Activated CD8-positive, alpha-beta T cell treated with anti-CD3 and anti-CD28 coated beads for 36 hours (primary cell): ENCODE measurements at places on chromosomes 3 and 15. TPM values are rescaled to one million over a fixed set of nuclear protein-coding genes. Genes with fewer than 3 reads are reported as not detected.

DNA sequence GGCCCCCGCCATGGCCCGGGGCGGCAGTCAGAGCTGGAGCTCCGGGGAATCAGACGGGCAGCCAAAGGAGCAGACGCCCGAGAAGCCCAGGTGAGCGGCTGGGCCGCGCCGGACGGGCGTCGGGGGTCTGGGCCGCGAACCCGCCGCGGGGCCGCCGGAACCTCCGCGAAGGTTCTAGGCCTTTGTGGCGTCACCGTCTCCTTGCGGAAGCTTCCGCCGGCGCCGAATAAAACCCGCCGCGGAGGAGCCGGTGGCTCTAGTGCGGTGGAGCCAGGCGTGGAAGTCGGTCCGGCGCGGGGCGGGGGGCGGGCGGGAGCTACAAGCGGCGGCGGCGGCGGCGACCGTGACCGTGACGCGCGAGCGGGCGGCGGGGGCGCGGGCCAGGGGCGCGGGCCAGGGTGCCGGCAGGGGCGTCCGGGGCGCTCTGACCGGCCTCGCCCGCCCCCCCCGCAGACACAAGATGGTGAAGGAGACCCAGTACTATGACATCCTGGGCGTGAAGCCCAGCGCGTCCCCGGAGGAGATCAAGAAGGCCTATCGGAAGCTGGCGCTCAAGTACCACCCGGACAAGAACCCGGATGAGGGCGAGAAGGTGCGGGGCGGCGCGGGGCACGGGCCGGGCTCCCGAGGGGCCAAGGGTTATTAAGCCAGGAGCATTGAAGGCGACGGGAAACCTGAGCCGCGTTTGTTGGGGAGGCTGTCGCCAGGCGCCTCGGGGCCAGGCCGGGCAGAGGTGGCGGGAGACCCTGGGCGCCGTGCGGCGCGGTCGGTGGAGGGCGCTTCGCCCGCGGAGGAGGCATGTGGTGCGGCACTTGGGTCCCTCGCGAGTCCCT is at the start of gene DNAJA4:
TSS of gene DNAJA4 (plus strand) at position 259 of the 833 bp plus-strand sequence. CDS start at position 461, 202 bp downstream.
- peak; percentile 69 for DNase-seq
- no peaks in the 10 kb centered on the region for H3K27me3 ChIP-seq
- peaks cover 5% of the 10 kb centered on the region for H3K36me3 ChIP-seq
- peak within 1 kb of the TSS; percentile 91 for H3K27ac ChIP-seq
- peak within 1 kb of the TSS; percentile 89 for H3K4me3 ChIP-seq

CHST2 gene
- total RNA-seq, result 6.9 TPM

DNA sequence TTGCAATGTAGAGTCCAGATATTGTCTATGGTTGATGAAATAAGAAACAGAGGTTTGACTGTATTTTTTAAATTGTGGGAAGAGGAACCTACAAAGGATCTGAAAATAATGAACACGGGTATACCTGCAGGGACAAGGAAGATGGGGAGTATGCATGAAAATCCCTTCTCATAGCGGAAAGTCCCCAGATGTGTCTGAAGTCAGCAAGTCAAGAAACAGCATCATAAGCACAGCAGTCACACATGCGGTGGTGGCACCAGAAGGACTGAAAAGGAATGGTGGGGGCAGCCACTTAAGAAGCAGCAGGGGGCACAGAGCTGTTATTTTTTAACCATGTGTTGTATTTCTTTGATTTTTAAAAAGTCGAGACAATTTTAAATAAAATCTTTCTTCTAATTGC is 4.7 kb downstream of the MRPS11 start:
- H3K27ac ChIP-seq, result peak overlapping the region; percentile 55
- no peaks in the 10 kb centered on the region for H3K27me3 ChIP-seq
- H3K36me3 ChIP-seq, result peaks cover 23% of the 10 kb centered on the region
- no peak for DNase-seq
- no peak overlapping the region for H3K4me3 ChIP-seq

DNA sequence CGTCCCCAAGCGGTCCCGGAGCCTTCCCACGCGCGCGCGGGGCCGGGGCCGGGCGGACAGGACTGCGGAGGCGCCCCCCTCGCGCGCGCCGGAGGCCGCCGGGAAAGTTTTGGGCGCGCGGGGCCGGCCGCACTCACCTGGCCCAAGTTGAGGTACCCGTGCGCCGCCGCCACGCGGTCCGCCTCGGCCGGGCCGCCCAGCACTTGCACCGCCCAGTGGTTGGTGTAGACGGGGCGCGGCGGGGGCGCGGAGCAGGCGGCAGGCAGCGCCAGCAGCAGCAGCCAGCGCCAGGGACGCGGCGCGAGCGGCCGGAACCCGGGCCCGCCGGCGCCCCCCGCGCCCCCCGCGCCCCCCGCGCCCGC is 289 bp downstream of the PCSK6 start:
- peak; percentile 49 for DNase-seq
- peaks cover 2% of the 10 kb centered on the region for H3K4me1 ChIP-seq
- no peak overlapping the region for H3K27ac ChIP-seq
- H3K27me3 ChIP-seq, result peaks cover 37% of the 10 kb centered on the region
- no peak overlapping the region for H3K4me3 ChIP-seq

KLHL40 gene
- not detected for total RNA-seq

GRCh38 chr15:33730815-33731214 is 237.5 kb upstream of the CHRM5 start:
- no peak overlapping the region for H3K27ac ChIP-seq
- no peak overlapping the region for H3K4me3 ChIP-seq
- H3K4me1 ChIP-seq, result no peaks in the 10 kb centered on the region

ZNF80 gene
- 1.8 TPM for total RNA-seq

- no peak for DNase-seq
- H3K27me3 ChIP-seq, result peaks cover 31% of the 10 kb centered on the region
- H3K4me1 ChIP-seq, result peaks cover 2% of the 10 kb centered on the region
Observed at GRCh38 chr3:115803661-115804060, 180.4 kb downstream of the GAP43 start.

DNA sequence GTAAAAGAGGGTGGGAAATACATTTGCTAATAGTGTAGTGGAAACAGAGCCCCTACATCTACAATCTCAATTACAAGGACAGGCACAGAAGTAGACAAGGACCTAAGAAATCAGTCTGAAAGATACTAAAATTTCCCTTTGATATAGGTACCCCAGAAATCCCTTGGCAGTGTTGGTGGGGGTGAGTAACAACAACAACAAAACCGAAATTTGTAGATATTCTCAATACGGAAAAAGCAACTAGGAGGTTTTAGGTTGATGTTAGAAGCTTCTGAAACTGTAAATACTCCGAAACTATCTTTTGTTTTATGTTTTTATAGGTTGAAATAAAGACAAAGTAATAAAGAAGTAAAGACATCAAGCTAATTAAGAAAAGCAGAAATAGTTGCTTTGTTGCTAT is 323.1 kb upstream of the CBLB start:
- no peaks in the 10 kb centered on the region for H3K27me3 ChIP-seq
- peak overlapping the region; percentile 14 for H3K27ac ChIP-seq
- no peak for DNase-seq
- peaks cover 24% of the 10 kb centered on the region for H3K4me1 ChIP-seq
- H3K4me3 ChIP-seq, result no peak overlapping the region
- peaks cover 10% of the 10 kb centered on the region for H3K36me3 ChIP-seq

DNA sequence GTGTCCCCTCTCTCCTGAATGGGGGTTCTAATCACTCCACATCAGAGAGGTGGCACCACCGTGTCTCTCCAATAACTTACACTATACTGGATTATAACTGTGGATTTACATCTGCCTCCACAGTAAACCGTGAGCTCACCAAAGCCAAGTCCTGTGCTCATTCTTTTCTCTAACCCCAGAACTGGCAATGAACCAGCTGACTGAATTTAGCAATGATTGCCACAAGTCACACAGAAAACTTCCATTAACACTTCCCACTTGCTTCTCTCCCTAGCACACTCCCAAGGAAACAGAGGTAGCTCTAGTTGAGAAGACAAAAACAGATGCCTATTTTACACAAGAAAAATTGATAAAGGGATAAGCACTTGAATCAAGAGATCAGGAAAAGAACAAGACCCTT is 361.3 kb downstream of the ULK4 start:
- no peak overlapping the region for H3K4me3 ChIP-seq
- no peak for DNase-seq
- H3K36me3 ChIP-seq, result no peaks in the 10 kb centered on the region
- peaks cover 2% of the 10 kb centered on the region for H3K4me1 ChIP-seq

LTK gene
- 0.83 TPM for total RNA-seq

SLC12A1 gene
- total RNA-seq, result not detected

DNA sequence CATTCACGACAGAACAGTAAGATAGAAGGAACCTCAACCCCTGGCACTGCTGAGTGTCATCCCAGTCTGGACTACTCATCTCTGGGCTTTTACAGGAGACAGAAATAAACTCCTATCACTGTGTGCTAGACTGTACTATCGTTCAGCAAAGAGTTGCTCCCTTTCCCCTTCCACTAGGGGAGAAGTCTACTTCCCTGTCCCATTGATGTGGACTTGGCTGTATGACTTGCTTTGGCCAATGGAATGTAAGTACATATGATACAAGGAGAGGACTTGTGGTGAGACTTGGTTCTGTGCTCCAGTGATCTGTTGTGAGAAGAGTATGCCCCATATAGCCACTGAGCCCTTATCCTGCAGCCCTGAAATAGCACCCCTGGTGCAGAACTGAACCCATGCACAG is 5.3 kb upstream of the KIF7 start:
- no peaks in the 10 kb centered on the region for H3K36me3 ChIP-seq
- H3K4me1 ChIP-seq, result peaks cover 12% of the 10 kb centered on the region
- H3K4me3 ChIP-seq, result no peak overlapping the region
- no peak for DNase-seq
